Suppressor macrophage treated with lipopolysaccharide for 4 hours (primary cell): ENCODE measurements at places on chromosomes 6 and 20.
A peak's percentile ranks its signal among the peaks of the same experiment; 100 is the strongest.

DNA sequence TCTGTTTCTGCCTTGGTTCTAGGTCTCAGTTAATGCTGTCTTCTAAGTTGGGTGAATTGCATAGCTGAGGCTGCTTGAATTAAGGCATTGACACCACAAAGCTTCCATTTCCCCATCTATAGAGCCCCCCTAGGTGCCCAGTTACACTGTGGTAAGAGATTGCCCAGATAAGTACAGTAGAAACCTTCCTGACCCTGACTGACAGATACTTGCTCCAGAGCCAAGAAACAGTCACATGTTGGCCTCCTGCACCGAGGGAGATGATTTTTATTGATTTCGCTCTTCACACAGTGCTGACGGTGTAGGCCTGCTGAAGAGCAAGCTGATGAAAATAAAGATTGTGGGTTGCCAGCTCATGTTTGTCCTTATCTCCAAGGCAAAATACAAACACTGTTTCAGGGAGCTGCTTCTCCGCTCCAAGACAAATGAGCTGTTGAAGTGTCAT lies 67.9 kb downstream of the TRMT11 start:
- DNase-seq, result no peak

DNA sequence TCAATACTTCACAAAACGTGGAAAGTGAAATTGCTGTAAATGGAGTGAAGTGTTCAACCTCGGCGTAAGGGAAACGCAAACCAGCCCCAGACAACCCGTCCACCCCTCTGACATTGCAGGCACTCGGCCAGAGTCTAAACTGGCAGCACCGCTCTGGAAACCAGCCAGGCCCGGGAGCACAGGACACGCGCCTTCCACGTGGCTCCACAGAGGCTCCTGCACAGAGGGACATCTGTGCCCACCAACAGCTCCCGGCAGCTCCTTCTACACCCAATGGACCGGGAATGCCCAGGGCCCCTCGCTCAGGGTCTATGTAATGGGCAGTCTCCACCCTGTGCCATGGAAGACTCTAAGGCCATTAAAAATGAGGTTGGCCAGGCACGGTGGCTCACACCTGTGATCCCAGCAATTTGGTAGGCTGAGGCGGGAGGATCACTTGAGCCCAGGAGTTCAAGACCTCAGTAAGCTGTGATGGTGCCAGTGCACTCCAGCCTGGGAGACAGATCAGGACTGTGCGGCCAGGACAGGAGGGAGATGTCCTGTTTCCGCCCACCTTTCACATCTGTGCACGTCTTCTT lies 3.4 kb upstream of the HELZ2 start:
- no peak for DNase-seq

GRCh38 chr20:38392356-38392755 lies 42.8 kb downstream of the SNHG17 start:
- no peak for DNase-seq

DNA sequence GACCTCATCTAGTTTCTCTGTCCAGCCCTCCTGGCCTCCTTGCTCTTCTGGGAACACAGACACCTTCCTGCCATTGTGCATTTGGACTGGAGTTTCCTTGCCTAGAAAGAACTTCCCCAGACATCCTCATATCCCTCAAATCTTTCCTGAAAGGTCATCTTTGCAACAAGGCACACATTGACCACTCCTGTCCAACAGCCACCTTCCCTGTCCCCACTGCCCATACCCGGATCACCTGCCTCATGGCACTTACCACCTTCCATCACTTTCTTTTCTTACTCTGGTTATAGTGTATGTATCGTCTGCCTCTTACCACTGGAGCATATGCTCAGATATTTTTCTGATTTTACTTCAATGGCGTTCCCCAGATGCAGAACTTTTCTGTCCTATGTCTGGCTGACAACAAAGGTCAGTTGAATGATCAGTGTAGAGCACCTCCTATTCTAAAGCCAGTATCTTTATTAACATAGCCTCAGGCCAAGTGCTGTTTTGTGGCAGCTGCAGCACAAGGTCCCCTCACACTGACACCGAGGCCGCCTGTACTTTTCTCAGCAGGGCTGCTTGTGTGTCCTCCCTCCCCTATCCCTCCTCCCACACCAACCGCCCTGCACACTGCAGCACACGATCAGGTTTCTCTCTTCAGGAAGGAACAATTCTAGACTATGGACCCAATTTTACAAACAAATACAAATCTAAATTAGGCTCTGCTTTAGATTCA lies 4.1 kb downstream of the HLA-C start:
- DNase-seq, result no peak

- DNase-seq, result no peak
These were observed 159.8 kb upstream of the HCRTR2 start for GRCh38 chr6:55014321-55015088.

DNA sequence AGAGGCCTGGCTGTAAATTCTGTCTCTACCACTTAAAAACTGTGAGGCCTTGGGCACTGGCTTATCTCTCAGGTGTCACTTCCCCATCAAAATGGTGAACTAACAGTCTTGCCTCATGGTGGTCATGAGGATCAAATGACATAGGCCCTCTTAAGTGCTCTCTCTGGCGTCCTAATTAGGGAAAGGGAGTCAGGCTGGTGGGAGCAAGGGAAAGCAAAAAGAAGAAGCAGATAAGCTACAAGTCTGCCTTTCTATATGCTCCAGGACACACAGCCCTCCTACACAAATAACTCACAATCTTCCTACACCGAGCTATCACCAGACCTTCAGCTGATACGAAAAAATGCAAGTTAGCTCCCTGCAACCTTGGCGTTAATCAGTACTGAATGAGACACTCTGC lies 19.5 kb upstream of the SLC22A16 start:
- DNase-seq, result peak; percentile 66

DNA sequence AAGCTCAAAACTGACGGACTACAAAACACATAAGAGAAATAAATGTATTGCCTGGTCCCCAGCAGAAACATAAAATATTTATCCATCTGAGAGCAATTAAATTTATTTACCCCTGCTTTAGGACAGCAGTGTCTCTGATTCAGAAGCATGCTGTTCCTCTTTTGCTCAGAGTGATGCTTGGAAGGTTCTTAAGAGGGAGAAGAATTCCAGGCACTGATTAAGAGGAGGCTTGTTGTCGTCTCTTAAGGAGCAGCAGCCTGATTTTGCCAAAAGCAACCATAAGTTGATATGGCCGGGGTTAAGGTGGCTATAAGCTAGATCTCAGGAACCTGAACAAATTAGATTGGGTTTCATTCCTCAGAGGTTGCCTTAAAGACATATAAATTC lies 25.8 kb downstream of the CAP2 start:
- DNase-seq, result no peak

GRCh38 chr20:2984956-2985661 lies 58.3 kb upstream of the GNRH2 start:
- DNase-seq, result peak; percentile 57

DNA sequence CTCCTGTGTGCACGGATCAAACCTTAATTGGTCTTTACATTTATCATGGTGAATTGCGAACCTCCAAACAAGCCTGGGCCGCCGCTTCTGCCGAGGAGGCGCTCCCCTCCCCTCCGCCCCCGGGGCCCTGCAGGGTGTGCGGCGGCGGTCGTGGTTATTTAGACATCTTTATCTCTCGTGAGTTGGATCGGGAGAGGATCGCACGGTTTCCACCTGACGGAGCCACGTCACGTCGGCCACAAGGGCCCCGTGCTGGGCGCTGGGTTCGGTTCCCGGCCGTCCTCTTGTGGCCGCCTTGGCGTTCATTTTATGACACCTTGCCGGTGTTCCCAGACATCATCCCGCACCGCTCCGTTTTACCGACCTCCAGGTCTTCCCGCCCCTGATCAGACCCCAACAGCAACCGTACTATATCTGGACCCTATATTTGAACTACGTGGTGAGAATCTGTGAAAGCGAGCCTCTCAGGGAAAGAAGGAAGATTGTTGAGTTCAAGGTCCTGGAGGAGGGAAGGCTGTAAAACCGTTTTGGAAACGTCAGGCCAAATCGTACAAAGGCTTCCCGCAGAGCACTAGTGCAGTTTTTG lies 1.3 kb upstream of the CNR1 start:
- no peak for DNase-seq

DNA sequence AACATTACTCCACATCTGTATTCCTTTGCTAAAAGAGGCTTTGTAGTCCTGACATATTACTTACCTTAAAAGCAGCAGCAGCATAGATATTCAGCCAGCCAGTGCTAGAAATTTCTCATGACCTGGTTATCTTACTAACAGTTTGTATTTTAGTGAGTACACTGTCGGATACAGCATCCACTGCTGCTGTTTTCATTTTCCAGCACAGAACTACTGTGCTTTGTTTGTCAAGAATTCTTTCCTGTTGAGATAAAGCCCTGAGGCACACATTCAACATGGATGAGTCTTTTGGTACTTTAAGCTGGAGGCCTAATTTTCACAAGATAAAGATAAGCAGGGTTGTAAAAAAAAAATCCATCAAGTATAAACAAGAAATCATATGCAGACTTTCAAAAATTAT lies 311.2 kb upstream of the OPRM1 start:
- DNase-seq, result no peak

DNA sequence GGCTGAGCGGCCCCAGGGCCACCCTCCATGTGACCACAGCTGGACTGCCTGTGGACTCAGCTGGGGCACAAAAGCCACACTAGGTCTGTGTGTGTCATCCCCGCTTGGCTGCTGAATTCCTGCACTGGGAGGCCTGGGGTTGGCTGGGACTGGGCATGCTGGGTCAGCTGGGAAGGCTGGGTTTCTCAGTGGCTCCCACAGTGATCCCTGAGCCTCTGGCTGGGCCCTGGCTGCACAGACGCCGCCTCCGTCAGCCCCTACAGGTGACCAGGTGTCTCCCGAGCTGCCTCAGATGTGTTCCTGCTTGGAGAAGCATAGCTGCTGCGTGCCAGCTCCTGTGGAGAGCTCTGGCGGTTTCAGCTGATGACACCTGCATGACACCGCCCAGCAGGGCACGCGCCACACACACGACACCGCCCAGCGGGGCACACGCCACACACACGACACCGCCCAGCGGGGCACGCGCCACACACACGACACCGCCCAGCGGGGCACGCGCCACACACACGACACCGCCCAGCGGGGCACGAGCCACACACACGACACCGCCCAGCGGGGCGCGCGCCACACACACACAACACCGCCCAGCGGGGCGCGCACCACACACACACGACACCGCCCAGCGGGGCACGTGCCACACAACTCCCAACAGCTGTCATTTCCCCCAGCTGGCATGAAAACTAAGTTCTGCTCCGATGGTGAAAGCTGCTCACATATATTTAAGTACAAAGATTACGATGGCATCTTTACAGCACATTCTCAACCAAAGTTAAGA lies 88.8 kb downstream of the TAF4 start:
- DNase-seq, result no peak

- no peak for DNase-seq
These were observed 73.0 kb upstream of the NRSN1 start for GRCh38 chr6:24053057-24053456.

GRCh38 chr6:18260448-18261106 lies 3.8 kb downstream of the DEK start:
- peak; percentile 93 for DNase-seq

DNA sequence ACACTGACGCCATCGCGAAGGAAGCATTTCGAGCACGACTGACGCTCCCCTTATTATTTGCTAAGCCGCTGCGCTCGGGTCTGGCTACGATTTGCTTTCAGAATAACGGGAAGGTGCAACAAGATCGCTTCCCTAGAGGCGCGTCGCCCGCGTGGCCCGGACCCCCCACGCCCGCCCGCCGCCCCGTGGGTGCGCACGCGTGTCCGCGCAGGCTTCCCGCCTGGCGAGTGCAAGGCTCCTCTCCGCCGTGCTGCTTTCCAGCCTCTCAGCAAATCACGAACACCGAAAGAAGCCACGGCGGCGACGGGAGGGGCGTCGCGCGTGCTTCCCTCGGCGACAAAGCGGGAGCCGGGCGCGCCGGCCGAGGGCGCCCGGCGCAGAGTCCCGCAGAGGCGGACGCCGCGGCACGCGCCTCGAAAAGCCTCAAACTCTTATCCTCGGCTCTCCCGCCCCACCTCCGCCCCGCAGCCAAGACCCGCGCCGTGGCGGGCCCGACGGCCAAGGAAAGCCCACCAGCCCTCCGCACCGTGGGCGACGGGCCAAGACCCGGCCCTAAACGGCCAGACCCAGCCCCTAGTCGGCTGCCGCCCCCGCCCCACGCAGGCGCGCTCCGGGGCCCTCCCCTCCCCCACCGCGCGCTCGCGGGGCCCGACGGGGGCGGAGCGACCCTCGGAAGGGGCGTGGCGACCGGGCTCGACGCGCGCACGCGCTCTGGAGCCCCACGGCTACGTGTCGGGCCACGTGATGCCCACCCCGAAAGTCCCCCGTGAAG lies 987 bp upstream of the QKI start:
- DNase-seq, result peak; percentile 98

GRCh38 chr6:100691972-100692371 lies 189.2 kb downstream of the ASCC3 start:
- DNase-seq, result no peak

- DNase-seq, result no peak
These were observed 599 bp upstream of the PSORS1C1 start for GRCh38 chr6:31113861-31114540.
